ENCODE measurements at places on chromosomes 16 and 17. TPM values are rescaled to one million over a fixed set of nuclear protein-coding genes. Genes with fewer than 3 reads are reported as not detected.

DNA sequence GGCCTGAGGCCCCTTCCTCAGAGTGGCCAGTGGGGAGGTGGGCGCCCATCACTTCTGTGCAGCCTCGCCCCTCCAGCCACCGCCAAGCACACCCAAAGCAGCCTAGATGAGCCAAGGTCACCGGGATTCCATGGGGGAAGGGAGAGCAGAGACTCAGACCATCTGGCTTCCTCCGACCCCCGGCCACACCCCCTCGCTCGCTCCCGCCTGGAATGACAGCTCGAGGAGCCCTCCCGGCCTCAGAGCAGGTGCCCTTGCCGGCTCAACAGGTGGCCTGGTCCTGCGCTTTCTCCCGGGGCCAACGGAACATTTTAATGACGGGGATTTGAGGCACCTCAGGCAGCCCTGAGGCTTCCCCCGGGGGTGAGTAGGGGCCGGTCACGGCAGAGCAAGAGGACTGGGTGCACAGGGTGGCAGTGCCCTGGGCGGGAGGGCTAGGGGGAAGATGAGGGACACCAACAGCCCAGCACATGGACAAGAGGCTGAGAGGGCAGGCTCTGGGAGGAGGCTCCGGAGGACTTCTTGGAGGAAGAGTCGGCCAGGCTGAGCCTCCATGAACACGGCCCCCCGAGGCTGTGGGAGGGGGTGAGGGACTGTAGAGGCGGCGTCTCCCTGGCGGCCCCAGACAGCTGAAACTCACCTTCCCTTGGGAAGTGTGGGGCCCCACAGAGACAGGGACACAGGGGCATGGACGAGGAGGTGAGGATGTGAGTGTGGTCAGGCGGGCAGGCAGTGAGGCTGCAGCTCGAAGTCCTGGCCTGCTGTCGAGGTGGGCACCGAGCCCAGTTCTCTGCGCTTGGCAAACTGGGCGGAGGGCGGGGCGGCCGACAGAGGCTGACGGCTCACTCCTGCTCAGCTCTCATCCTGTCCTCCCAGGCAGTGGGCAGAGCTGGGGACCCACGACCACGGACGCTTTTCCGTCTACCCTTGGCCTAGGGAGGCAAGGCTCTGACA lies 12.5 kb upstream of the C1QTNF8 start:
- H3K27me3 ChIP-seq = peaks cover 10% of the 10 kb centered on the region
- no peak for DNase-seq
- H3K4me1 ChIP-seq = no peaks in the 10 kb centered on the region
- H3K27ac ChIP-seq = no peak overlapping the region
- no peaks in the 10 kb centered on the region for H3K36me3 ChIP-seq

GRCh38 chr17:21370430-21370829 lies 5.7 kb upstream of the KCNJ12 start:
- H3K27me3 ChIP-seq = no peaks in the 10 kb centered on the region
- H3K4me1 ChIP-seq = no peaks in the 10 kb centered on the region
- DNase-seq = no peak
- H3K4me3 ChIP-seq = no peak overlapping the region

- no peaks in the 10 kb centered on the region for H3K4me1 ChIP-seq
- peak; percentile 68 for DNase-seq
- peak overlapping the region; percentile 92 for H3K4me3 ChIP-seq
Observed at GRCh38 chr17:16352667-16353316, 477 bp downstream of the CENPV start.

DNA sequence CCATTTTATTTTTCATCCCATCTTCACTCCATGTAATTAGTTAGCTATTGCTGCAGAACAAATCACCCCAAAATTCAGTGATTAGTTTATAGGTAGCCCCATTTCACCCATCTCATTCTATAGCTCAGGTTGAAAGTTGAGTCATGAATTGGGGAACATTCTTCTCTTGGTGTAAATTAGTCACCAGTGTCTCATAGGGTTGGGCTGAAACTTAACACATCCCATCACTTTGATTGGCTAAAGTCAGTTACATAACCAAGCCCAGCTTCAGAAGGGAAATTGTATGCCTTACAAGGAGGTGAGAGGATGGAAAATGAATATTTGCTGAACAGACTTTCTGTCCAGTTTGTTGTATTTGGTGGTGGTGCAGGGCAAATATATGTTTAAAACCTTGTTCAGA lies 477.5 kb downstream of the WWOX start:
- H3K27me3 ChIP-seq = no peaks in the 10 kb centered on the region
- no peak overlapping the region for H3K27ac ChIP-seq
- H3K4me3 ChIP-seq = no peak overlapping the region
- no peaks in the 10 kb centered on the region for H3K36me3 ChIP-seq

DNA sequence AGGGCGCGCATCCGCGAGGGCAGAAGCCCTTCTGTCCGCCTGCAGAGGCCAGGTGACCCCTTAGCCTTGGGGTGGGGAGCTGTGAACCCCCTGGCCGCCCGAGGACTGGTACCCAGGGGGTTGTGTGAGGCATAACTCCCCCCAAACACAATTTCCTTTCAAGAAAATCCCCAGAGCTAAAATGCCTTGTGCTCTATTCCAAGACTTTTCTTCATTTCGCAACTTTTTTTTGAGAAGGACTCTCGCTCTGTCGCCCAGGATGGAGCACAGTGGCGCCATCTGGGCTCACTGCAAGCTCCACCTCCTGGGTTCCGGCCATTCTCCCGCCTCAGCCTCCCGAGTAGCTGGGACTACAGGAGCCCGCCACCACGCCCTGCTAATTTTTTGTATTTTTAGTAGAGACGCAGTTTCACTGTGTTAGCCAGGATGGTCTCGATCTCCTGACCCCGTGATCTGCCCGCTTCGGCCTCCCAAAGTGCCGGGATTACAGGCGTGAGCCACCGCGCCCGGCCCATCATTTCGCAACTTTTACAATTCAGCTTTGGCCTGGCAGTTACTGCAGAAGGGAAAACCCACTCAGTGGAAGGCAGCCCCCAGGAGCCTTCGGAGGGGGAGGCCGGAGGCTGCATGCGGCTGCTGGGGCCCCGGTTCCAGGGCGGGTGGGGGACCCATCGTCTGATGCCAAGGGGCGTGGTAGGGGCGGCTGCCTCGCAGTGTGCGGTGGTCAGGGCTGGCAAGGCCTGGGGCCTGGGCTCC lies 963 bp upstream of the APRT start:
- peaks cover 8% of the 10 kb centered on the region for H3K4me1 ChIP-seq
- peak overlapping the region; percentile 86 for H3K27ac ChIP-seq
- H3K36me3 ChIP-seq = peaks cover 12% of the 10 kb centered on the region
- H3K27me3 ChIP-seq = no peaks in the 10 kb centered on the region

- peak overlapping the region; percentile 91 for H3K27ac ChIP-seq
- peaks cover 41% of the 10 kb centered on the region for H3K4me1 ChIP-seq
- DNase-seq = no peak
- no peak overlapping the region for H3K4me3 ChIP-seq
- H3K27me3 ChIP-seq = no peaks in the 10 kb centered on the region
Observed at GRCh38 chr17:59439262-59439661, 107.8 kb downstream of the YPEL2 start.

GRCh38 chr17:16446338-16446983 lies 31.1 kb downstream of the TRPV2 start:
- peaks cover 23% of the 10 kb centered on the region for H3K36me3 ChIP-seq
- H3K27ac ChIP-seq = no peak overlapping the region
- peaks cover 1% of the 10 kb centered on the region for H3K4me1 ChIP-seq
- no peak for DNase-seq
- H3K27me3 ChIP-seq = no peaks in the 10 kb centered on the region

DNA sequence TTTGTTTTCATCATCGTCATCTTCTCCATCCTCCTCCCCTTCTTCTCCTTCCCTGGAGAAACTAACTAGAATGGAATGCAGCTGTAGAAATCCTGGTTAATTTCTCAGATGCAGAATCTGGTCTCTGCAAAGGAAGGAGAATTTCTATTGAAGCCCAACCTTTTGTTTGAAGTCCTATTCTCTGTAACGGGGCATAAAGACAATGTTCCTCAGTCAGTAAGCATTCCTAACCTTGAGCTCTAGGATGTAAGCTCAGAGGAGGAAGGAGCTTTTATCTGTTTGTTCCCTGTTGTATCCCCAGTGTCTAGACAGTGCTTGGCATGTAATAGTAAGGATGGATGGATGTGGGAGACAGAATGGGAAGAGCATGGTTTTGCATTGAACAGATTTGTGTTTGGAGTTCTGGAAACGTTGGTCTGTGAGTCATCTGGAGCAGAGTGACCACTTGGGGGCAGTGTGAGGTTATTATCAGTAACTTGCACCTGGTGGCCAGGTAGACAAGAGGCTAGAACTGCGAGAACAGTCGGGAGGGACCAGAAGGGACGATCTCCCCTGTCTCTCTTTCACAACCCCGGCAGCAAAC lies 363.7 kb downstream of the SNX29 start:
- no peak overlapping the region for H3K27ac ChIP-seq
- peaks cover 3% of the 10 kb centered on the region for H3K4me1 ChIP-seq
- no peaks in the 10 kb centered on the region for H3K27me3 ChIP-seq
- H3K36me3 ChIP-seq = no peaks in the 10 kb centered on the region
- no peak for DNase-seq

GRCh38 chr17:65131946-65132345 lies 5.2 kb upstream of the RGS9 start:
- H3K36me3 ChIP-seq = no peaks in the 10 kb centered on the region
- no peak for DNase-seq
- no peak overlapping the region for H3K4me3 ChIP-seq
- no peaks in the 10 kb centered on the region for H3K27me3 ChIP-seq
- H3K4me1 ChIP-seq = no peaks in the 10 kb centered on the region

DNA sequence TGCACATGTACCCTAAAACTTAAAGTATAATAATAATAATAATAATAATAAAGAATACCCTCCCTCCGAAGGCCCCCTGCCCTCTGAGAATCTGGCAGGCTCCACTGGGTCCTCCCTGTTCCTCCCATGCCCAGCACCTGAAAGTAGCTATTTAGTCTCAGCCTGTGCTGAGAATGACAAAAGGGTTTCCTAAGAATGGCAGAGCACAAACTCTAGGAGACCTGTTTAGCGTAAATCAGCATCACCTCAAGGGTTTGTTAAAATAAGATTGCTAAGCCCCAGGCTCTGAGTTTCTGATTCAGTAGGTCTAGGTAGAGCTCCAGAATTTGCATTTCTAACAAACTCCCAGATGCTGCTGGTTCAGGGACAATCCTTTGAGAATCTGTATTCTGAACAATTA lies 606.8 kb upstream of the CDH11 start:
- H3K4me3 ChIP-seq = no peak overlapping the region
- H3K36me3 ChIP-seq = no peaks in the 10 kb centered on the region
- no peak overlapping the region for H3K27ac ChIP-seq
- DNase-seq = no peak
- peaks cover 3% of the 10 kb centered on the region for H3K4me1 ChIP-seq

GRCh38 chr16:58338205-58338604 lies 43.4 kb upstream of the PRSS54 start:
- H3K4me1 ChIP-seq = peaks cover 3% of the 10 kb centered on the region
- no peak for DNase-seq
- no peak overlapping the region for H3K4me3 ChIP-seq
- no peak overlapping the region for H3K27ac ChIP-seq

DNA sequence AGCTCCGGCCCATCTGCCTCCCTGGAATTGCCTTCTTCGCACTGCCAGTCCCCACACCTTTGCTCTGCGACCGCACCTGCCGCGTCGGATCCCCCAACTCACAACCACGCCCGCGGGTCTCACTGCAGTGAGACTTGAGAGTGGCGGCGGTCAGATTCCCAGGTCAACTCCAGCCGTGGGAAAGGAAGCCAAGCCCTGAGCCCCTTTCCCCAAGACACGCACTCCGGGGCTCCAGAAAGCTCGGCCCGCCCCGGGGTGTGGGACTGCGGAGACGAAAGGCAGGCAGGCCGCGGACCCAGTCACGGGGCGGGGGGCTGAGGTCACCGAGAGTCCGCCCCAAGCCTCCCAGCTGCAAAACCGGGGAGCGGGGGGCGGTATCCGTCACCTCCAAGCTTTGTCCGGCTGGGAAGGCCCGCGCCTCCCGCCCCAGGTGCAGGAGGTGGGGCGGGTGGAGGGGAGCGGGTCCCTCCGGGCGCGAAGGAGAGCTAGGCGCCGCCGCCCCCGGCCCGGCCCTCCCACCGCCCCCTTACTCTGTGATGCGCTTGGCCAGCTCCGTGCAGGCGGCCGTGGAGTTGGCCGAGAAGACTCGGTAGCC lies 615 bp downstream of the PRPSAP1 start:
- no peaks in the 10 kb centered on the region for H3K27me3 ChIP-seq
- peak overlapping the region; percentile 97 for H3K4me3 ChIP-seq
- H3K27ac ChIP-seq = peak overlapping the region; percentile 83
- H3K36me3 ChIP-seq = no peaks in the 10 kb centered on the region
- DNase-seq = no peak

DNA sequence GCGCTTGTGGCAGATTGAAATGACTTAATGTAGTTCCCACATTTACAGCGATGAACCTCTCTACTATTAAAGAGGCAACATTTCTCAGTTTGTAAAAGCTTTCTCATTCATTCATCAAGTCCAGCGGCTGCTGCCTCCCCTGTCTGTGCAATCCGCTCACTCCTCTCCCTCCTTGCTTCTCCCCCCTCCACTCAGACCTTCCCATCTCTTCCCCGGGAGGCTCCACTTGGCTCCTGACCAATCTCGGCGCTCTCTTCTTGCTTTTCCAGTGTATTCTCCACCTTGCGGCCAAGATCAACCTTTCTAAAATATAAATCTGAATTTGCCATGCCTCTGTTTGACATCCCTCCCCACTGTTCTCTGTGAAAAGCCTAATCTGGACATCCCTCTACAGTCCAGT lies 117.5 kb downstream of the ASIC2 start:
- no peaks in the 10 kb centered on the region for H3K27me3 ChIP-seq
- H3K4me1 ChIP-seq = peaks cover 2% of the 10 kb centered on the region
- H3K27ac ChIP-seq = no peak overlapping the region
- no peaks in the 10 kb centered on the region for H3K36me3 ChIP-seq
- no peak for DNase-seq

DNA sequence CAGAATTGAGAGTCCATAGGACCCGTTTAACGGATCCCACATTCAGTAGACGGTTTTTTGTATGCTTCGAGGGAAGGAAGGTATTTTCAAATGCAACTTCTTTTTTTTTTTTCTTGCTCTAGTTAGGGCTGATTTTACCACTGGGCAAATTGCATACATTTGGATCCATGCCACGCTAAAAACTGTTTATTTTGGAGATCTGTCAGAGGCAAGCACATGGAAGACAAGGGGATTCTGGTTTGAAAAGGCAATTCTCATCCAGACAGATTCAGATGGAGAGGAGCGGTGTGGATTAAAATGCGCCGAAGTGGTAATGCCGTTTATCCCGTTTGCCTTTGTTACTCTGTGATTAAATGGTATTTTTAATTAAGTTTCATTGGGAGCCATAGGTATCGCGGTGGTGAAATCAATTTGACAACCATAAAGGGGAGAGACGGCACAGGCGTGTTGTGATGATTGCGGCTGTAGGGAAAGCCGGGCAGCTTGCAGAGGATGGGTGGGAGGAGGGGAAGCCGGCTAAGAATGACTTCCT lies 170.4 kb downstream of the IRX3 start:
- no peak for DNase-seq
- no peaks in the 10 kb centered on the region for H3K4me1 ChIP-seq
- no peak overlapping the region for H3K4me3 ChIP-seq
- no peak overlapping the region for H3K27ac ChIP-seq

- peak within 1 kb of the TSS; percentile 60 for H3K27ac ChIP-seq
- no peaks in the 10 kb centered on the region for H3K36me3 ChIP-seq
- peaks cover 11% of the 10 kb centered on the region for H3K4me1 ChIP-seq
- peak within 1 kb of the TSS; percentile 71 for H3K4me3 ChIP-seq
Observed at GRCh38 chr17:75524970-75525805, at the start of gene LLGL2. TSS of gene LLGL2 (plus strand) at chr17:75525697. CDS start at chr17:75543427, 17,730 bp downstream.

Gene ZBTB4
- total RNA-seq = 67.9 TPM

Gene MAPT
- 0.32 TPM for total RNA-seq

Gene TM4SF5
- total RNA-seq = not detected

Gene CEP112
- total RNA-seq = 11.4 TPM

Gene RASL10B
- total RNA-seq = 9.9 TPM

Gene MYH10
- total RNA-seq = 378 TPM

Gene UBE2O
- 19.6 TPM for total RNA-seq

Gene CX3CL1
- total RNA-seq = 251 TPM
